Hippocampal formation (tissue), 2 donors: ENCODE measurements at places on chromosomes 2 and 18.

GRCh38 chr2:86800856-86801567 is 10.3 kb upstream of the CD8A start:
- no peak for DNase-seq

- DNase-seq, result no peak
Observed at GRCh38 chr2:238551091-238551490, 124.4 kb downstream of the ASB1 start.

DNA sequence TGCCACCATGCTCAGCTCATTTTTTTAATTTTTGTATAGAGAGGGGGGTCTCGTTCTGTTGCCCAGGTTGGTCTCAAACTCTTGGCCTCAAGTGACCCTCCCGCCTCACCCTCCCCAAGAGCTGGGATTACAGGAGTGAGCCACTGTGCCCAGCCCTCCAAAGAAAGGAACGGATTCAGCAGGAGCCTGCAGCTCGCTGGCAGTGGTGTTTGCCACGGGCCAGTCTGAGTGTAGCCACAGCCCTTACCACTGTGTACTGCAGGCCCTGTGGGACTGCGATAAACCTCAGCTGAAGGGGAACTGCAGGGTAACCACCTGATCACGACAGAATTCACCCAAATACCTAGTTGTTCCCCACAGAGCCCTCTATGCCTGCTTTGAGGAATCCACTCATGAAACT is 6.8 kb downstream of the COPS9 start:
- no peak for DNase-seq

GRCh38 chr2:24731040-24731439 is 62.2 kb downstream of the PTRHD1 start:
- no peak for DNase-seq

DNA sequence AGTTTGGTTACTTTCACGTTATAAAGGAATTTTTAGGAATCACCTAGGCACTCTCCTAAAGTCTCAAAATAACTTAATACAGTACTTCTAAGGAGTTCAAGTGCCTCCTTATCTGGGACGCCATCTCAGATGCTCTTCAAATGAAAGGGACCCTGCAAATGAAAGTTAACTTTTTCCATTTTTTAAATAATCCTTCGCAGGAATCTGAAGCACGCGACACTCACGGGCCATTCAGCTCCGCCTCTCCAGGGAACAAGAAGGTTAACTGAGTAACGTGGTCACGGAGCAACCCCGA is 537 bp upstream of the ZC3H15 start:
- no peak for DNase-seq

DNA sequence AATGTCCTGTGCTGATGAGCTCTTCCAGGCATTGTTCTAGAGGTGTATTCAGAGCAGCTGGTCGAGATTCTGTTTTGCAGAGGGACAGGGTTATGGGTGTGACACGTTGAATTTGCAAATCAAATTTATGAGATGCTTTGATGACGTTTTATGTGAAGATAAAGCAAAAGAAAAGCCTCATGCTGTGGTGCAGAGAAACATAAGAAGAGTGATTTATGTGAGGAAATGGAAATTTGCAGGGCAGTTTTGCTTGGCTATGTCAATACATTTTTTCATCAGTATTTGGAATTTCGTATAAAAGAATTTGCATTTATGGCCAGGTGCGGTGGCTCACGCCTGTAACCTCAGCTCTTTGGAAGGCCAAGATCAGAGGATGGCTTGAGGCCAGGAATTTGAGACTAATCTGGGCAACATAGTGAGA is 36.4 kb downstream of the TSN start:
- no peak for DNase-seq

- no peak for DNase-seq
Observed at GRCh38 chr2:36695746-36696415, 626 bp upstream of the VIT start.

DNA sequence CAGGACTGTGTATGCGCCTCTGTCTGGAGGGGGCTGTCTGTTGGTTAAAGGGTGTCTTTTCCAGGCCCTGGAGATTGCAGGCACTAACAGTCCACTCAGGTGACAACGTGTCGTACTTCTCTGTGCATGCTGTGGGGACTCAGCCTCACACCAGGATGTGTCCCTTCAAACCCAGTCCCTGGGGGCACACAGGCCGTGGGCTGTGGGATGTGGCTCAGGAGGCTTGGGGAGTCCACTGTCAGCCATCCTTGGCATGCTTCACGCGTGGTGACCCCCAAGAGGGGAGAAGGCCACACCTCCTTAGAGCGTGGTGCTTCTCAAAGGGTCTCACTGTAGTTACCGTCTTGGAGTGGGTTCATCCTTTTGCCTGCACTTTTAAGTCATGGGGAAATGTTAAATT is 127.8 kb downstream of the KLHL29 start:
- no peak for DNase-seq

- DNase-seq, result no peak
Observed at GRCh38 chr18:56532176-56532840, 106.1 kb downstream of the TXNL1 start.

DNA sequence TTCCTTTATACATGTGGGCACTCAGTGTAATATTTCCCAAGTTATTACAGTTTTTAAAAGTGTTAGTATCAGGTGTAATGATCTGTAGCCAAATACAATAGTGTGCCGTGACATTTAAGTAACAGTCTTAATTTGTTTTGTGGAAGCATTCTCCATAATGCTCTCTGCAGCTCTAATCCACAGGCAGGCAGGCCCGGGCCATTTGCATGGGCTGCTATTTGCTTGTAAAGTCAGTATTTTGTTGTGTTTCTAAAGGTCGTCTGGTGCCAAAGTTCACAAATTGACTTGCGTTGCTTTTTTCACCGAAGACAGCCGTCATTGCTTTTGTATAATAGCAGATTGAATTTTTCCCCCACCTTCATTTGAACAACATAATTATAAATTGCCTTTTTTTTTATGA is 153.0 kb downstream of the GBX2 start:
- no peak for DNase-seq

GRCh38 chr2:191870744-191871143 is 23.9 kb upstream of the CAVIN2 start:
- DNase-seq, result no peak

DNA sequence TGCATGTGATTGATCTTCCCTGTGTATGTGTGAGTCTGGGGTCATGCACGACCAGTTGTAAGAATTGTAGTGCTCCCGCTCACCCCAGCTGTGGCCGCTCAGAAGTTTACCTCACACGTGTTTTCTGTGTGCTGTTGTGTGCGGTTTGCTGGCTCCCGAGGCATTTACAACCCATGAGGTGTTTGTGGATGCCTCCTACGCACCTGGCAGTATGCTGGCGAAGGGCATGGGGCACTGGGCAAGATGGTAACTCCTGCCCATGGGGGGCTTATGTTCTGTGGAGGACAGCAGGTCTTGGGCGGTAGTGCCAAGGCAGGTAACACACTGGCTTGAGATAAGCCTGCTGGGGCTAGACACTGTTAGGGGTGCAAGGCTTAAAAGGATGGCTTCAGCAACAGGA is 102.6 kb upstream of the HS6ST1 start:
- no peak for DNase-seq

- no peak for DNase-seq
Observed at GRCh38 chr2:158618891-158619490, 162.2 kb downstream of the PKP4 start.

- DNase-seq, result no peak
Observed at GRCh38 chr2:200042944-200043343, 87.6 kb downstream of the MAIP1 start.

GRCh38 chr2:156321243-156321904 is 11.1 kb downstream of the NR4A2 start:
- DNase-seq, result no peak

- no peak for DNase-seq
Observed at GRCh38 chr18:75407468-75408437, 19.8 kb downstream of the SMIM21 start.

- DNase-seq, result no peak
Observed at GRCh38 chr18:9734189-9734588, 26.1 kb downstream of the RAB31 start.

DNA sequence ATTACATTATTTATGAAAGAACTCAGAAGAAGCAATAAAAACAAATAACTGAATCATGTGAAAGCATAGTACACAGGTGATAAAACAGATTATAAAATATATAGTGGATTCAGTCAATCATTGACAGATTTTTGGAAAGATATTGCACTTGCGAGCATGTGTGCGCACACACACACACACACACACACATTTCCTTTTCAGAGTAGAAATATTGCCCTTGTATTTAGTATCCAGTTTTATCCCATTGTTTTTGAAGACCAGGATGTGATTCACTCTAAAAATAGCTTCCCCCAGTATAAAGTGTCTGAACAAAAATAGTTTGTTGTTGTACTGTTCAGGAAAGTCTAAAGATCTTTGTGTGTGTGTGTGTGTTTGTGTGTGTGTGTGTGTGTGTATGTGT is 145.5 kb downstream of the CALCRL start:
- DNase-seq, result no peak

- no peak for DNase-seq
Observed at GRCh38 chr18:2847317-2848246, 776 bp downstream of the EMILIN2 start.

GRCh38 chr2:45319683-45320455 is 291.2 kb downstream of the SRBD1 start:
- DNase-seq, result no peak

GRCh38 chr2:233917116-233917515 is at the start of gene TRPM8:
TRPM8 (plus strand) TSS chr2:233917373; CDS start chr2:233926538, 9,165 bp downstream.
- no peak for DNase-seq

GRCh38 chr18:74477771-74478170 is 18.4 kb upstream of the CNDP2 start:
- DNase-seq, result no peak

DNA sequence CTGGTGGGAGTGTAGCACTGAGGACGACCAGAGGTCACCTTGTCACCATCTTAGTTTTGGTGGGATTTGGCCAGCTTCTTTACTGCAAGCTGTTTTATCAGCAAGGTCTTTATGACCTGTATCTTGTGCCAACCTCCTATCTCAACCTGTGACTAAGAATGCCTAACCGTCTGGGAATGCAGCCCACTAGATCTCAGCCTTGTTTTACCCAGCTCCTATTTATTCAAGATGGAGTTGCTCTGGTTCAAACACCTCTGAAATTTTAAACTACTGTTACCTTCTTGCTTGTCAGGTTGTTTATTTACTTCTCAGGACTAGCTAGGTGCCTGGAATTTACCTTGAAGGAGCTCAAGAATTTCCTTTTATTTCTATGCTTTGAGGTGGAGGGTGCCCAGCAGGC is 9.5 kb upstream of the KCNG3 start:
- no peak for DNase-seq

DNA sequence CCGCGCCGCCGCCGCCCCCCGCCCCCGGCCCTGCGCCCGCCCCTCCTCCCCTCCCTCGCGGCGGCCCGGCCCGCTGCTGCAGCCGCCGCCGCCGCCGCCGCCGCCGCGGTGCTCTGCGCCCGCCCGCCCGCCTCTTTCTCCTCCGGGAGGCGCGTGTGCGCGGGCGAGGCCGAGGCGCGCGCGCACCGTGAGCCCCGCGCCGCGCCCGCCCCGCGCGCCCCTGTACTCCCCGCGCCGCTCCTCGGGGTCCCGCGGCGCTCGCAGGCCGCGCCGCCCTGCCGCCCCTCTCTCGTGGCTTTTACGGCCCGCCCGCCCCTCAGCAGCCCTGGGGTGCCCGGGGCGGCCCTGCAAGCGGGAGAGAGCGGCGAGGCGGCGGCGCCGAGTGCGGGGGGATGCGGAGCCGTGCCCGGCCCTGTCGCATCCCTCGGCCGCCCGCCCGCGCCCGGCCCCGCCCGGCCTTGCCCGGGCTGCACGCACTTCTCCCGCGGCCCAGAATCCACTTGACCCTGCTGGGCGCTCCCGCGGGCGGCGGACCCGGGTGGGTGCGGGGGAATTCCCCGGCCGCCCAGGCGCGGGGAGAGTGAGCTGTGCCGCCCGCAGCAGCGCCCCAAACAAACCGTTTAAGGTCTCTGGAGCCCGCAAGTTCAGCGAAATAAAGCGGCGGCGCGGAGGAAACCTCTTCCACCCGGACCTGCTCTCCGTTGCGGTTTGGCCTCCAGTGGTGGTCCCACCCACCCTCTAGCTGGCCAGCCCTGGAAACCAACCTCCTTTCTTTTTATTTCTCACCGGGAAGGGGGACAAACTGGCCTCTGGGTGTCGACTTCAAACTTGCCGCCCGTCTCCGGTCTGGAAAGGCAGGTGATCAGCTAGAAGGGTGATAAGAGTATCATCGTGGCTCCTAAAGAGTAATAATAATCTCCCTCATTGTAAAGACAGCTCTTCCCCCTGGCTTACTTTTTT is 37.4 kb downstream of the AFF3 start:
- DNase-seq, result no peak

DNA sequence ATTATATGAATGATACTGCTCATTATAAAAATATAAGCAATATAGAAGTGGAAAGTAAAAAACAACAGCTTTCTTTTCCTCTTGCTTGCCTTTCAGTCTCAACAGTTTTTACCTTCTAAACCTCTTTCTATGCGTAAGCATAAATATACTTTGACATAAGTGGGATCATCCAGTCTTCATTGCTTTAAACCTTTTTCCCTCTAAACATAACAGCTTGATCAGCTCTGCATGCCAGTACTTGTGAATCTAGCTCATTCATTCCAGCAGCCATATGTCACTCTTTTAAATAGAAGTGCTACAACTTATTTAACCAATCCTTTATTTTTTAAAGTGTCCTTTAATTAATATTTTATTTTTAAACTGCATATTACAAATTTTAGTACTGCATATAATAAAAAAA is 88.1 kb downstream of the TTC27 start:
- peak; percentile 6 for DNase-seq

DNA sequence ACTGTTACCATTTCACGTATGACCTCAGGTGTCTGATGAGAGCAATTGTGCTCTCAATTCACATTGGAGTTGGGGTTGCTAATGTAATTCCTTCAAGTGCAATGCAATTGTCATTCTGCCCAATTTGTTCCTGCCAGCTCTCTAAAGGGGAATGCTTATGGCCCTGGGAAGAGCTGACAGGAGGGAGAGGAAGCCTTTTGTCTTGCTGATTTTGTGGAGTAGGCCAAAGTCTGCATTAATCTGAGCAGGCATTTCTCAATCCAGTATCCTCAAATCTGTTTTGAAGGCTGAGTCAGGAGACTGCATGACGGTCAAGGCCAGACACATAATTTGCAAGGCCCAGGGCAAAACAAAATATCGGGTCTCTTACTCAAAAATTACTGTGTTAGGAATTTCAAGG is 326.4 kb upstream of the SPHKAP start:
- DNase-seq, result no peak

- no peak for DNase-seq
Observed at GRCh38 chr2:105073591-105073990, 35.7 kb downstream of the MRPS9 start.

- no peak for DNase-seq
Observed at GRCh38 chr18:77765468-77765867, 515.8 kb downstream of the GALR1 start.
